ENCODE measurements at places on chromosomes 5 and 9.

DNA sequence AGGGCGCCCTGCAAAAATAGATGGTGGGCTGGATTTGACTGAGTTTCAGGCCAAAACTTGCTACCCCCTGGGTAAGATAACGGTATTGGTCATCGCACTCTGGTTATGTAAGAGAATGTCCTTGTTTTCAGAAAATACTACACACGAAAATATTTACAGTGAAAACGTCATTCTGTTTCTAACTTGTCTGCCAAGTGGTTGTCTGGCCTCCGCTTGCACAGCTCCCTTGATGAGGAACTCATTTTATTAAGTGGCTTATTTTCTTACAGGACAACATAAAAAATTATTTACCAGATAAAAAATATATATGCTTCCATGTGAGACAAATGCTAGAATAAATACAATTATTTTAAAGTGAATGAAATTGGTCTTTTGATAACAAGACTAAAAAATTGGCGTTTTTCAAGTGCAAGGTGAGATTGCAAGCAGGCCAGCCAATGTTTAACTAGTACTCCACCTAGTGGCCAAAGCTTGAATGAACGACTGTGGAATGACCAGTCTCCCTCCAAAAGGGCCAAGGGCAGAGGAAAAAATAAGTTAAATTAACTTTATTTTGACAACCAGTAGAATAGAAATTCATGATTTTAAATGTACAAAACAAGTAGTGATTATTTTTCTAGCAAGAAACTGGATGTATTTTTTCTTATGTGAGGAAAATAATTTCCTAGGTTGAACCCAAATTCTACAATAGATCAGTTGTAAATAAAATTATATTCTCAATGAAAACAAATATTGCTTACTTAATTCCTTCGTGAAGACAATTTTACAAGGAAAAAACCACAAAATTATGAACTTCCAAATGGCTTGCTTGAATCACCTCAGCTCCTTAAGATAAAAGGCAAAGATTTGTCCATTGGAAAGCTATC is 93.2 kb downstream of the ZFAND5 start:
- no peak for DNase-seq

GRCh38 chr5:124922255-124922975 is 176.0 kb upstream of the ZNF608 start:
- DNase-seq, result no peak

- DNase-seq, result no peak
These were observed 59.3 kb upstream of the CD180 start for GRCh38 chr5:67255881-67256280.

GRCh38 chr9:133986774-133987445 is 5.2 kb downstream of the VAV2 start:
- DNase-seq, result no peak

DNA sequence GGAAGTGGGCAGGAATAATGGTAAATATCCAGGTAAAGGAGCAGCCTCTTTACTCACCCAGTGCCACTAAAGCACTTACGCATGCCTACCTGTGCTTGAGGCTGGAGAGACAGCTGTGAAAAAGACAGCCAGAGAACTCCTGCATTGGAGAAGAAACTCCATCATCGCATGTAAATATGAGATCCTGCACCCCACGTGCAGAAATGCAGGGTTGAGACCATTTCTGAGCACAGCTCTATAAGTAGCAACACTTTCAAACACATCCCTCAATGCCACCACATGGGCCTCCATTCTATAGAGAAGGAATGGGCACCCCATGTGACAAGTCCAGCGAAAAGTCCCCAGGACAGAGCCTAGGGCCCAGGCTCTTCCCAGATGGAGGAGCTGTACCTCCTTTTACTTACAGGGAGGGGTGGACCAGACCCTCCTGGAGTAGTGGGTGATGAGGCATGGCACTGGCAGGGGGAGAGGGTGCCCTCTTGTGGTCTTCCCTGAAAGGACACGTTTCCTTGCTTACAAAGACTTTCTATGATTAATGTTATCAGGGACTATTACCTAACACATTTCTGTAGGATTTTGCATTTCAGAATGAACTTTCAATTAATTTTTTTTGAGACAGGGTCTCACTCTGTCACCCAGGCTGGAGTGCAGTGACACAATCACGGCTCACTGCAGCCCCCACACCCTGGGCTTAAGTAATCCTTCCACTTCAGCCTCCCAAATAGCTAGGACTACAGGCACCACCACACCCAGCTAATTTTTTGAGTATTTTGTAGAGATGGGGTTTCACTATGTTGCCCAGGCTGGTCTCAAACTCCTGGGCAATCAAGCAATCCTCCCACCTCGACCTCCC is 55.3 kb upstream of the IL17B start:
- DNase-seq, result no peak

DNA sequence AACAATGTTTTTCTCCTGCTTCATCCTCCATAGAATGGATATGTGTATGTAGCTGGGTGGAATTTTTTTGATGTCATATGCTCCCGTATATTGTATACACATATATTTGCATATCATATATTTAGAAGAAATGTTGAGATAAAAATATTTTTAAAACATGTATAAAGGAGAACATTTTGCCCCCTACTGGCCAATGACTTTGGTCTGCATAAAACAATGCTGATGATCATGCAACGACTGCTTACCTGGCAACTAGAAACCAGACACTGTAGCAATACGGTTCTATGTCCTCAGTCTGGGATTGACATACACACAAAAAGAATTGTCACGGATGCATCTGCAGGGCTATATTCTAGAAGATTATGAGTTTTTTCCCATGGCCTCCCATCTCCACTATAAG is 503.6 kb downstream of the ELAVL2 start:
- DNase-seq, result no peak

All from activated gamma-delta T cell (primary cell).